ENCODE measurements at places on chromosomes 11 and 22.
A peak's percentile ranks its signal among the peaks of the same experiment; 100 is the strongest.

DNA sequence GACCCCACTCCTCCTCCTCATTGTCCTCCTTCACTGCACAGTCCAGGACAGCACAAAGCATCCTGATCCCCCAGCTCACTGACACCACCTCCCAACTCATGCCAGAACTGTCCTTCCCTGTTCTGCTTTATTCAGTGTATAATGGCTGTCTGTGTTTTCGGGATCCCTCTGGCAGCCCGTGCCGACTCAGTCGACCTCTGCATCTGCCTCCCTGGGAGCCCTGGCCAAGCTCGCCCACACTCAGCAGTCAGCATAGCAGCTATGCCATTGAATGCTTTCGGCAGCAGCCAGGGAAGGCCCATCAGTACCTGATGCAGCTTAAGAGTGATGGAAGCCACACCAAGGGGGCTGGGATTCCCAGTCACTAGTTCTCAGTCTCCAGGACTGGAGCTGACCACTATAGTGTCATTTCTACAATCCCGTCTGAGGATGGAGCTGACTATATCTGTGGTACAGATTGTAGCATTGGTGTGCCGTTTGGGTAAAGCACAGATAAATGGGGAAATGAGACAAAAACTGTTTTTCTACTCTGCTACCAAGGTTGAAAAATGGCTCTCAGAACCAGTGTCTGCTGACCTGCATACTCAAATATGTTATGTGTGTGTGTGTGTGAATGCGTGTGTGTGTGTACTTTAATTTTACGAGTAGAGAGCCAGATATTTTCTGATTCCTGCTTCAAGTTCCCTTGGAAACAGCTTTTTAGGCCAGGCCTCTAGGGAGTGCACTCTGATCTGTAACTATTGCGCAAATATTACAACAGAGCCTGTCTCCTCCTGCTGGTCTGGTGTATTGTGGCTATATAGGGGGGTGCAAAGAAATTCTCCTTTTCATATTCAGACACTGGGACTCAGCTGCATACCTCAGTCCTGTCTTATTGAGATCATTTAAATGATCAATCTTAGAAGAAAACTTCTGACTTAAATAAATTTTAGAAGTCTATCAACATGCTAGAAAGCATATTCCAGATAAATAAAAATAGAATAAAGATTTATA is 78.8 kb upstream of the TOP3B start:
- no peak for DNase-seq

- DNase-seq = no peak
Measured at GRCh38 chr11:114295676-114296604, at the start of gene NNMT. Gene NNMT (plus strand): TSS chr11:114296399. CDS start chr11:114296557, 158 bp downstream.

- peak; percentile 50 for DNase-seq
Measured at GRCh38 chr11:72831521-72832300, 17.5 kb downstream of the ATG16L2 start.

DNA sequence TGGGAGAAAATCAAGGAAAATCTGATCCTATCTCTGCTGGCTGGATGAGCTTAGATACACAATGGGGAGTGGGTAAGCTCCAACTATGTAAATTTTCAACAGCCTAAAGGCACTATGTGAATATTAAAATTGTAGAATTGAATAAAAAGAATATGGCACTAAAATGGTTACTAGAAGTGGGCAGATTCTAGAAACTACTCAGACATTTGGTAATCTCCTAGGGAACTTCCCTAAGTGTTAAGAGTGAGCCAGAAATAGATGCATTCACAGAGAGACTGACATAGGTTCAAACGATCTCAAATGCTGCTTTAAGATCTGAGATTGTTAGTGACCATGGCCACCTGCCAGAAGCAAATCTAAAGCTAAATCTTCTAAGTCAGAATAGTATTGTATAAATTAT is 4.3 kb upstream of the OR52E1 start:
- DNase-seq = no peak

- DNase-seq = no peak
Measured at GRCh38 chr22:47206666-47207218, 444.3 kb downstream of the TBC1D22A start.

- DNase-seq = no peak
Measured at GRCh38 chr11:19689281-19690000, 23.2 kb upstream of the NAV2 start.

Data from activated naive CD8-positive, alpha-beta T cell treated with anti-CD3 and anti-CD28 coated beads for 36 hours (primary cell).